ENCODE measurements at places on chromosomes 16 and 17.

GRCh38 chr17:33396818-33397217 is 103.7 kb upstream of the ASIC2 start:
- DNase-seq: no peak

GRCh38 chr17:3485481-3486068 is 9.8 kb downstream of the ASPA start:
- DNase-seq: no peak

DNA sequence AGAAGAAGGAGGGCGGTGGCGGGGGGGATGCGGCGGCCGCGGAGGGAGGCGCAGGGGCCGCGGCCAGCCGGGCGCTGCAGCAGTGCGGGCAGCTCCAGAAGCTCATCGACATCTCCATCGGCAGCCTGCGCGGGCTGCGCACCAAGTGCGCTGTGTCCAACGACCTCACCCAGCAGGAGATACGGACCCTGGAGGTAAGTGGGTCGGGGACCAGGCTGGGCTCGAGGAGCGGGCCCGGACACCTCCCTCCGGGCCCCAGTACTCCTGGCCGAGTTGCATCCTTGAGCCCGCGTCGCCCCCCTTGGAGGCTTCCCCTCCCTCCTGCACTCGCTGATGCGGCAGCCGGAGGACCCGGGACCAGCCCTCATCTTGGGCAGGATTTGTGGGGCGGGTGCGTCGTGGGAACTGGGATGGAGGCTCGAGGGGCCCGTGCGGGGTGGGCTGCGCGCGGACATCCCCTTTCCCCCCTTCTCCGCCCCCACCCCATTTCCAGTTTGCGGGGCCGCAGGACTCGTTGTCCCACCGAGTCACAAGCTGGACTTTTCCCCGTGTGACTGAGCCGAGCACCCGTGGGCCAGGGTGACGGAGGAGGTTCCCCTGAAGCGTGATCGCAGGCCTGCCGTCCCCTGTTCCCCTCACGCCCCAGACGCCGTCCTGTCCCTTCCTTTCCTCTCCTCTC is 572 bp downstream of the KSR1 start:
- peak; percentile 8 for DNase-seq

GRCh38 chr17:56887552-56888467 is 26.0 kb downstream of the TRIM25 start:
- DNase-seq: no peak

DNA sequence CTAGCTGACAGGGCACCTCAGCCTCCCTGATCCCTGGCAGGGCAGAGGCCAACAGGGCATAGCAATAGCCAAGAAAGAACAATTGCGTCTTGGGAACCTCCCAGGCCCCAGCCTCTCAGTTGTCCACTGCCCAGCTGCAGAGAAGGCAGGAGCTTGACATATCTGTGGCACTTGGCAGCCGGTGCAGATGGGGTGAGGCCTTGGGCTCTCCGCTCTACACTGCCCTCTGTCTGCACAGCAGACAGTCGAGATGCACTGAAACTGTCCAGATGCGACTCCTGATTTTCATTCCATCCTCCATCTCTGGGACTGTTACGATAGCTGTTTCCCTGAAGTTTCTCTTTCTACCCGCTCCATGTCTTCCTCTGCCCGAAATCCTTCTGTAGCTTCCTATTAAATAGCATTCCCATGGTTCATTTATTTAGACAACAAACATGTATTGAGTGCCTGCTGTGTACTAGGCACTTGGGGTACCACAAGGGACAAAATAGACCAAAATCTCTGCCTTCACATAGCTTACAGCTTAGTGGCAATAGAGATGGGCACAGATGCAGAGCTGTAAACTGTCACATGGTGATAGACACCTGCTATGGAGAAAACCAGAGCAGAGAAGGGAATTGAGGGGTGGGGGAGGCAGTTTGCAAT is 3.3 kb downstream of the POLR3E start:
- DNase-seq: peak; percentile 80

DNA sequence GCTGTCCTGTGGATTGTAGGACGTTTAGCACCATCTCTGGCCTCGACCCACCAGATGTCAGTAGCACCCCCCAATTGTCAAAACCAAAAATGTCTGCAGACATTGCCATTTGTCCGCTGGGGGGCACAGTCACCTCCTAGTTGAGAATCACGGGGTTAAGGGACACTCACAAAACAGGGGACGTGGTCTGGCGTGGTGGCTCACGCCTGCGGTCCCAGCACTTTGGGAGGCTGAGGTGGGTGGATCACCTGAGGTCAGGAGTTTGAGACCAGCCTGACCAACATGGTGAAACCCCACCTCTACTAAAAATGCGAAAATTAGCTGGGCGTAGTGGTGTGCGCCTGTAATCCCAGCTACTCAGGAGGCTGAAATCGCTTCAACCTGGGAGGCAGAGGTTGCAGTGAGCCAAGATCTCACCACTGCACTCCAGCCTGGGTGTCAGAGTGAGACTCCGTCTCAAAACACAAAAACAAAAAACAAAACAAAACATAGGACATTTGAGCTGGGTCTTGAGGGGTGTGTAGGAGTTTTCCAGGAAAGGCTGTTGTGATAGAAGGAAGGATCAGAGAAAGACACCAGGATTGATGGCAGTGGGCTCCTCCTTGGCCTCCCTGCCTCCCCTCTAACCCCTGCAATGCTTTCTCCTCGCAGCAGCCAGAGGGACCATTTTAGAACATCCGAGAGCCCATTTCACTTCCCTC is 171.8 kb upstream of the GSE1 start:
- no peak for DNase-seq

- no peak for DNase-seq
Measured at GRCh38 chr17:83036193-83036592, 43.2 kb upstream of the METRNL start.

GRCh38 chr17:11780621-11781020 is 182.4 kb downstream of the DNAH9 start:
- no peak for DNase-seq

GRCh38 chr17:41490000-41490990 is 585 bp upstream of the KRT36 start:
- DNase-seq: no peak

- DNase-seq: no peak
Measured at GRCh38 chr16:89179656-89180315, 8.2 kb downstream of the CDH15 start.

GRCh38 chr17:65389426-65389825 is 172.0 kb downstream of the AXIN2 start:
- peak; percentile 45 for DNase-seq

DNA sequence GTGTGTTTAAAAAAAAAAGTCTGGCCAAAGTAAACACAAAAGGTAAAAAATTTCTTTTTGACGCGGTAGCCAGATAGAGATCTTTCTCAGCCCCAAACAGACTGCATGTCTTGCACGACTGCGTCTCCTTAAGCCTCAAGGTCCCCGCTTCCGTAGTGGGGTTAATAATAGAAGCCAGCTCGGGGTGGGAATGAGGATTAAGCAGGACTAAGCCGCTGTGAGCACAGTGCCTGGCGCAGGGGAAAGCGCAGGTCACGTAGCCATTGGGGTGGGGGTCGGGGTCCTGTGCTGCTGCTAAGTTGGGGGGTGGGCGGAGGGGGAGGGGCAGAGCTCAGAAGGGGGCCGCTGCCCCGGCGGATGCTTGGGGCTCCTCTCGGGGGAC is 521 bp downstream of the GGA2 start:
- DNase-seq: no peak

- DNase-seq: no peak
Measured at GRCh38 chr17:50871898-50872297, 5.7 kb upstream of the TOB1 start.

DNA sequence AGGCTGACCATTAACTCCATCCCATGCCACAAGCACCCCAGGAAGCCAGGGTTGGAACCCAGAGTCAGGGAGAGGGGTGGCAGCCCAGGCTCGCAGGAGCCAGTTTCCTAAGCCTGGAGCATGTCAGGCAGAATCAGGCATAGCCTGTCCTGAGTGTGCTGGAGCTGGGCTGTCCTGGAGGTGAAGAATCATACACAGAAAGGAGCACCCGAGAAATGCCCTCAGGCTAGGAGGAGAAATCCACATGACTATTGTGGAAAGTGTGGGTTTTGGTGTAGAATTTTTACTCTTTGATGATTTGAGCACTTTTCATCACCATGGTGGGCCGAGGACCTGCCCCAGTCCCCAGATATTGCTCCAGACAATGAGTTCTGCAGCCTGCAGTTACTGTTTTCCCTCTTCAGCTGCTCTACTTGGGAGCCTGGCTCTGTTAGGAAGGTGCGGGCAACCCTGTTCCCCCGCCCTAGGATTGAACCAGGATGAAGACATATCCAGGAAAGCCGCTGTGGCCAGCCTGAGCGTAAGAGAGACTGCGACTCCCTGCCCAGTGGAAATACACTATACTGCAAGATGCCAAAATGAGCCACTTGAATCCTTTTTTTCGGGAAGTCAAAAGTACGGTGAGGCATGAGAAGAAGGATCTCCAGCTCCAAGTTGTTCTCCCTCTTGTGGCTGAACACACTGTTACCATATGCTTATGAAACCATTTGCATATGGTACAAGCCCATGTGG is 29.0 kb upstream of the HEATR6 start:
- no peak for DNase-seq

DNA sequence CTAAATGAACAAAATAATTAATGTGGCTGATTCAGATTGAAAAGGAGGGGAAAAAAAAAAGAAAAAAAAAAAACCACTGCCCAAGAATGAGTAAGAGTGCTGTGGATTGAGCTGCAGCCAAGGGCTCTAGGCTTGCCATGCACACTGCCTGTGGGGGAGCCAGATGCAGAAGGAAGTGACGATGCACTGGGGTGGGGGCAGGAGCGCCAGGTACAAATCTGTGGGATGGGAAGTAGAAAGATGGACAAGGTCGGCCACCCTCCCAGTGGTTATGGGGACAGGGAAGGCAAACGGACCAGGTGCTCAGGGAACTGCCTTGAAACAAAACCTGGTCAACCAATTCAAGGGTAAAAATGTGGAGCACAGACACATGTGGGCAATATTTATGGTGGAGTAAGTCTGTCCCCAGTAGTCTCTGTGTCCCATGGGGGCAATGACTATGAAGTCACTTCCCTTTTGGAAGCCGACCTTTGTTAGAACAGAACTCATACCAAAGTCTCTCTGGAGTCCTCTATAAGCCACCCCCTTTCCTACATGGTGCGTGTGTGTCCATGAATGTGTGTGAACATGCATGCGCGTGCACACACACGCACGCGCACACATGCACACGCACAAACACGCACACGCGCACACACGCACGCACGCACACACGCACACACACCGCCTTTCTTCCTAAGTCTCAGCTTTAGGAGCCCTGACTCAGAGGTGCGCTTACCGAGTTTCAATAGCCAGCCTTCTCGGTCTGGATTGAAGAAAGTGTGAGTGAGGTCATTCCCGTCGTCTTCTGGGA is 84.3 kb downstream of the CYTH1 start:
- DNase-seq: peak; percentile 68

- no peak for DNase-seq
Measured at GRCh38 chr16:87028481-87029320, 288.5 kb downstream of the C16orf95 start.

- peak; percentile 78 for DNase-seq
Measured at GRCh38 chr17:81419319-81419885, 24.1 kb downstream of the BAHCC1 start.

- no peak for DNase-seq
Measured at GRCh38 chr17:850086-850850, 68.1 kb downstream of the MRM3 start.

DNA sequence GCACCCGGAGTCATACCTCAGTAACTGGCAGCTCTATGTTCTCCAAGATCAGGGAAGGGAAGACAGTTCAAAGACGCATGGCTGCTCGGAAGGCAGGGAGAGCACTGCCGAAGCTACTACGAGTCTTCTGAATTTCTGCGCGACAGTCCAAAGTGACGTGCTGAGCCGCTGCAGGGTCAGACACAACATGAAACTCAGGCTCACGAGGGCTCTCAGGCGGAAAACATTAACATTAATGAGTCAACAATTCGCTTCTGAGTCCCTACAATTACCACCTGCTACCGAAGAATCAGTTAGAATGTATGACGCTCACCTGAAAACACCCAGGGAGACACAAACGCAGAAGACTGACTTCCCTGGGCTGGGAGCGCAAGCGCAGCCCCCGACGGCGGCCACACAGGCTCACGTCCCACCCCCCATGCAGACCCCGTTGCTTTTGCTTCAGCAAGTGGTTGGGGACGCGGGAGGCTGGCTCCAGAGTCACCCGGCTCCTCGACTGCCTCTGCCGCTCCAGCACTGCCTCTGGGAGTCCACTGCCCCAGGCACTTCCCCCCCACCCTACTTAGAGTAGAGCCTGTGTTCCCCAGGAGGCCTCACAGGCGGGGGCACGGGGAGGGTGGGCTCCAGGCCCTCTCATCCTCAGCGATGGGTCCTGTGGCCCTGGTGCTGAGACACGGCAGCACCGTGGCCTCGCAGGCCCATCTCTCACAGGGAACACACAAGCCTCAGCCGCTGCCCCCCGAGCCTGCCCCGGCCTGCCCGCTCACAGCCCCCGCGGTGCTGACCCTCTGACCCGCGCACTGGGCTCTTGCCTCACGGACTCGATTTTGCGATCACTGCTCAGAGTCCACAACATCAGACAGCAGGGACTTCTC is 38.9 kb downstream of the LMF1 start:
- no peak for DNase-seq

- DNase-seq: no peak
Measured at GRCh38 chr16:8182761-8183160, 407.6 kb downstream of the TMEM114 start.

DNA sequence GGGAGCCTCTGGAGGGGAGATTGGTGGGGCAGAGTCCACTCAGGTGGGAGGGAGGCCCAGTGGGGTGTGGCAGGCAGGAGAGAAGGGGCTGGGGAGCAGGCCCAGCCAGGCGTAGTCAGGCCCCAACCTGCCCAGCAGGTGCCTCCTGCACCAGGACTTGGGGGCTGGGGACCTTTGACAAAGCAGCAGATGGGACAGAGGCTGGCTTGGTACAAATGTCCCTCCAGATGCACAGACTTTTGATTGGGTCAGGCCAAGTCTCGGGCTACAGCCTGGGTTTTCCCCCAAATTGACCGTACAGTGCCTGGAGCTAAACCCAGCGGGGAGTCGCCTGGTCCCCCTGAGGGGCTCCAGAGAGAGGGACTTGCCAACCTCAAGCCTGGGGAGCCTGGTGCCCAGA is 411 bp downstream of the GGT6 start:
- DNase-seq: no peak

GRCh38 chr16:15482068-15482747 is 47.8 kb downstream of the BMERB1 start:
- peak; percentile 92 for DNase-seq

- no peak for DNase-seq
Measured at GRCh38 chr17:37060094-37060493, 111.3 kb downstream of the AATF start.

Measured in AG08395 (cell line).